Upper lobe of right lung (tissue), 1 donor: ENCODE measurements at places on chromosomes 7 and 10. TPM values are rescaled to one million over a fixed set of nuclear protein-coding genes. Genes with fewer than 3 reads are reported as not detected.

SPDYE2 gene
- not detected for total RNA-seq

HHEX gene
- 12.2 TPM for total RNA-seq

NUTM2A gene
- total RNA-seq: 2.9 TPM

LIPK gene
- total RNA-seq: not detected

TMEM236 gene
- 5.0 TPM for total RNA-seq

DIP2C gene
- total RNA-seq: 17.3 TPM
